ENCODE measurements at places on chromosomes 5 and 9.

- peak; percentile 14 for DNase-seq
Measured at GRCh38 chr9:77705636-77706035, 57.5 kb upstream of the GNA14 start.

DNA sequence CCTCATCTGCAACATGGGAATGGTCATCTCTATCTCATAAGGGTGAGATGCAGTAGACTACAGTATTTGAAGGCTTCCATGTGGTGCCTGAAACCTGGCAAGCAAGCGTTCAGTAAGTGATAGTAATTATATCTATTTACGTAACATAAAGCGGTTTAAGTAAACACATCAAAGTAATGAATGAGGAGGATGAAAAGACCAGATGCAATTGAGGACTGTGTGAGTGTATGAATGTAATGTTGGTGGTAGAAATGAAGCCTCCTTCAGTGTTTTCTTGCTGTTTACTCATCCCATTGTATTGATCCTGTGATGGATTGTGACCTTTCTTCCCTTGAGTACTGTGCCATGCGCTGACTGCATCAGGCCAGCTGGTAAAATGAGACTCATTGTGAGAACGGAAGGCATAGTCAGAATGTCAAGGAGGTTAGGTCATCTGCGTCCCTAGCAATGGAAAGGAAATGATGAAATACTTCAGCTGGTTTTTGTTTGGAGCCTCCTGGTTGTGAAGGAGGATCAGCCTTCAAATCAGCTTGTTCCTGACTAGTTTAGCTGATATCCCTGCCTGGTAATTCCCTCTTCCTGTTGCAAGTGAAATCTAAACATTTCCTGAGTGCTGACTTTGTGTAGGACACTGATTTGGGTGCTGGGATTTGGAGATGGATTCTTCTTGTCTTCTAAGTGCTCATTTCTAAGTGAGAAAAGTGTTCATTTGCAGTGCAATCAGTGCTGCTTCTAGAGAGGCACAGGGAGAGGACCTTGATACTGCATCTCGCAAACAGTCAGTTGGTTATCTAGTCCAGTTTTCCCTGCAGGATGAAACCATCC is 35.6 kb downstream of the TNFSF8 start:
- DNase-seq: no peak

- no peak for DNase-seq
Measured at GRCh38 chr9:69582544-69583297, 89.5 kb downstream of the APBA1 start.

DNA sequence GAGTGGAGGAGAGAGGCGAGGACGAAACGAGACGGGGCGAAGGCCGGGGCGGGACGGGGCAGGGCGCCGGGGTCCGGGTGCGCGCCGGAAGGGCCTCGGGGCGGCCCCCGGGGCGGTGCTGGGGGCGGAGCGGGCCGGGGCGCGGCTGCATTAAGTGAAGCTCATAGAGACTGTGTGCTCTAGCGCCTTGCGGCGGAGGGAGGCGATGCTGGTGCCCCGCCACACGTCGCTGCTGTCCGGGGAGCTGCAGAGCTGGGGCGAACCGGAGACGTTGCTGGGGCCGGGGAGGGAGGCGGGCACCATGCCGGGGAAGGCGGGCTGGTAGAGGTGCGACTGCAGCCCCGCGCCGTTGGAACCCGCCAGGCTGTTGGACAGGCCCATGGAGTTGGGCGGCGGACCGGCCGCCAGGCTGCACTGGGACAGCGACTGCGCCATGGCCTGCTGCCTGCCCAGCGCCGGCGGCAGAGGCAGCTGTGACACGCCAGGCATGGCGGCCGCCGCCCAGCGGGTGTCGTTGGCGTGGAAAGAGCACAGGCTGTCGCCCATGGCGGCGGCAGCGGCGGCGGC is 8.3 kb downstream of the OTP start:
- peak; percentile 79 for DNase-seq

DNA sequence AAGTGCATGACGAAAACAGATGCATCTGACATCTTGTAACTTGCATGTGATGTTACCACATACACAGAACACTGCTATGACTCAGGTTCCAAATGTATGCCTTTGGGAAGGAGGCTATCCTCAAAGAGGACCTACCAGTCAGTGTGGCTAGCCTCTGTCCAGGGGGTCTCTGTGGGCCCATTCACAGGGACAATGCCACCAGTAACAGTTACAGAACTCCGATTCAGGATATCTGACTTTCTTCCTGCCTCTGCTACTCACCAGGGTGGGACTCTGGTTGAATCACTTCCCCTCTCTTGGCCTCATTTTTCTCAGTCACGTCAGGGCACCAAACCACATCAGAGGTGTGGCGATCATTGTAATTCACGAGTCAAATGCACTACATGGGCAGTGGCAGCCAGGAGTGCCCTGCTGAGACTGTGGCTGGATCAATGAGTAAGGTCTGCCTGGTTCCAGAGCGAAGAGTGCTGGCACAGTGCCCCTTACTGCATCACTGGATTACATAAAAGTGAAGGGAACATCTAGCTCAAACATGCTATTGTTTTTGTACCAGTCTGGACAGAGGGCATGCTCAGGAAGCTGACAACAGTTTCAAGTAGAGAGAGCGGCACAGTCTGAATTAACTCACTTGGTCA is 13.2 kb downstream of the ATOX1 start:
- DNase-seq: peak; percentile 27

- DNase-seq: no peak
Measured at GRCh38 chr5:156137071-156137869, 189.7 kb upstream of the SGCD start.

DNA sequence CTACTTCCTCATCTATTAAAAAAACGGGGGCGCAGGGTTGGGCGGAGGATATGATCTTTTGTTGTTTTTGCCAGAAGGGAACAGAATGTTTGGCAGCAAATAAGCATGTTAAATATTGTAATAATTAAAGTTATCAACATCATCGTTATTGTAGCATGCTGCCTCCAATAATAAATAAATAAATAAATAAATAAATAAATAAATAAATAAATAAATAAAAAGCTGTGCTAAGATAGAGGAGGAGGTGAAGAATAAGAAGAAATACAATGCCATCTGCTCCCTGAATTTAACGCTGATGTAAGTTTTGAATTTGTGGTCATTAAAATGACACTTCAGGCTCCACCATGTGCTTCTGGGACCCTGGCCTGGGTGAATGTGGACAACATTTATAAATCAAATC is 508.0 kb upstream of the TNC start:
- no peak for DNase-seq

DNA sequence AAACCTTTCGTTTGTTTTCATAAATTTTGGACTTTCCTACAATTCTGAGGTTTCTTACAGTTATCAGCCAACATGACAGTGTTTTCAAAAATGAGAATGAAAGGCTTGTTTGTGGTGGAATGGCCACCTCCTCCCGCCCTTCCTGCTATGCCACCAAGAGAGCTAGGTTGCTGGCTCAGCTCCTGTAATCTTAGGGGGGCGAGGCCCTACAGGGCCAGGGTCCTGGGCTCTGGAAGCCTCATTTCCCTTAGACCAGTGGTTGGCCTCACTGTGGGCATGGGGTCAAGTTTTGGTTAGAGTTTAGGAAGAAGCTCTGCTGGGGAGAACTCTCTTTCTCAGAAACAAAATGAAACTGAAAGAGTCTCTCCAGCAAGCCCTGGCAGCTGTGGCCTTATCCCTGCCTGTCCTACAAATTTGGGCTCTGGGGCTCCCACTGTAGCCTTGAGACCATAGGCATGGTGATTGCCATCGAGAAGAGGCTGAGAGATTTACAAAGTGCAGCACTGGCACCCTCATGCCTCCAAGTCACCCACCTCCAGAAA is 66.2 kb downstream of the IRX1 start:
- no peak for DNase-seq

DNA sequence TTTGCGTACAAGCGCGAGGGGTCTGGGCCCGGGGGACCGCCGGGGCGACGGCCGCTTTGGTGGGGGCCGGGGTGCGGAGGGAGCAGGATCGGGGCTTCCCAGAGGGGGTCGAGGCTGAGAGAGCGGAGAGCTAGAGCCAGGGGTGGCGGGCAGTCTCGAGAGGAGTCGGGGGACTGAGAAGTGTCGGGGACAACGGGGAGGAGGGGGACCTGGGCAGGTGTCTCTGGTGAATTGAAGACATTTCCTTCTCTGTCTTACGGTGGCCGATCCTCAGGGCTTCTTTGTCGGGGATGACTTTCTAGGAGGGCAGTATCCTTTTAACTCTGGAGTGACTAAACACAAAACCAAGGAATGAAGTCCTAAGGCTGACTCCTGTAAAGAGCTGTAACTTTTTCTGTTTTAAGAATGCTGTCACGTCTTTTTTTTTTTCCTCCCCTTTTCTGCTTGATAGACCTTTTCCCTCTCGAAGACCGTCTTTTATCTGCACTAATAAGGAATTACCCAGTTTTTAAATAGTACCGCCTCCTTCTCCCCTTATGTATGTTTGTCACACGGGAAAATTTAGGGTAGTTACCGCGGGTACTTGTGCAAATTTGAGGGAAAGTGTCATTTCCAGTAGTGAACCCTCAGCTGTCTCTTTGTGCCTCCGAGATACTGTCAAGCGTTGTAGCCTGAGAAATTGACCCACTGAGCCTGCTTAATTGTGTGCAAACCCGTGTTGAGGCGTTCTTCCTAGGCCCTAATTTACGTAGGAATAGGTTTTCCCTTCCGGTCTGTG is 822 bp downstream of the DENND4C start:
- DNase-seq: peak; percentile 49

DNA sequence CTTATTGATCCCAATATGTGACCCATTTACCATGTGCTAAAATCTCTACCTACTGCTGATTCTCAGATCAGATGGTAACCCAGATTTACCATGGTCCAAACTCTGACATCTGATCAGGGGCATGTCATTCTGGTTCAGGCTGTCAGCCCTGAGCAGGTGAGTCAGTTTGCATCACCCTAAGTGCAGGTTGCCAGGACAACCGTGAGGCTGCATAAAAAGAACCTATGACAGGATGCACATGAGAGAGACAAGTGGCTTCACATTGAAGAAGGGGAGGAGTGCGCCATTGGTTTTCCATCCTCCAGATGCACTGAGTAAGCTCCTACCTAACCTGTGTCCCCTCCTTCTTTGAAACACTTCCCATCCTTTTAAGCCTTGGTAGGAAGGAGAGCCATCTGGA is 801 bp upstream of the PRSS3 start:
- no peak for DNase-seq

DNA sequence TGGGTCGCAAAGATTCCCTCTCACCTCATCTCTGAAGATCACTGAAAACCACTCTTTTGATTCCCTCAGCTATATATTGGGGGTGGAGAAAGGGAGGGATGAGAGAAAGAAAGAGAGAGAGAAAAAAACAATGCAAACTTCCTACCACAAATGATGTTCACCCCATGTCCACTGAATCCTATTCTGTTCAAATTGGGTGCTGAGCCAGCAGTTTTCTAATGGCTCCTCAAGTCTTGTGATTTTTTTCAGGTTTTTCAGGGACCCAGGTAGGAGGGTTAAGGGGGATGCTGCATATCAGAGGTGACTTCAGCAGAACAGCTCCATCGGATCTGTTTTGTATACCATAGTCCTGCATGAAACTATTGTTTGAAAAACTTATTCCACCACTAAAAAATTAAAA is 95.9 kb downstream of the SH3TC2 start:
- no peak for DNase-seq

DNA sequence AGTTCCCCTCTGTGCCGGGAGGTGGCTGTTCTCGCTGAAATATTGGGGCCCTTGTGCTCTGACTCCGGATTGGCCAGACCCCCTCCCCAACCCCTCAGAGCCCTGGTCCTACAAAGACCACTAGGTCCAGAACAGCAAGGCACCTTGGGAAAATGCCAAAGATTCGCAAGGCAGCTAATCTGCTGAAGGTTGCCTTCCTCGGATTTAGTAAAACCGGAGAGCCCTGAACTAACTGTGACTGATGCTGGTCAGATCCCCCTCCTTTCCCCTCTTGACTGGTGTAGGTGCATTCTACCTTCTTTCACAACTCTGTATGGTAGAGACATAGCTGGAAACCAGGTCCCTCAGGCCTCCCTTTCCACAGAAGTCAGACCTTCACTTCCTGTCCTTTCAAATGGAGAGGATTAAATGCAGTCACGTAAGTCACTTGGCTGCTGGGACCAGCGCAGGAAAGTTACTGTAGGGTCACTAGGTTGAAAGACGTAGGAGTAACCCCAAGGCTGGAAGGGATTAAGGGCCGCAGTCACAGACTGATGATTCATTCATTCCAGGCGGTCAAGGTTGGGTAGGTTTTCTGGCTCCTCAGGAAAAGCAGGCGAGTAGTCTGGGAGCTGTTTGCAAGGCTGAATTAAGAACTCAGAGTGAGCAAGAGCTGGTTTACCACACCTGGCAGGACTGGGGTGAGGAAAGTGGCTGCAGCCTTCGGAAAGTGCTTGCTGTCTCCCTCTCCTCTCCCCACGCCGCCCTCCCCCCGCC is 5.3 kb downstream of the BARX1 start:
- DNase-seq: no peak

DNA sequence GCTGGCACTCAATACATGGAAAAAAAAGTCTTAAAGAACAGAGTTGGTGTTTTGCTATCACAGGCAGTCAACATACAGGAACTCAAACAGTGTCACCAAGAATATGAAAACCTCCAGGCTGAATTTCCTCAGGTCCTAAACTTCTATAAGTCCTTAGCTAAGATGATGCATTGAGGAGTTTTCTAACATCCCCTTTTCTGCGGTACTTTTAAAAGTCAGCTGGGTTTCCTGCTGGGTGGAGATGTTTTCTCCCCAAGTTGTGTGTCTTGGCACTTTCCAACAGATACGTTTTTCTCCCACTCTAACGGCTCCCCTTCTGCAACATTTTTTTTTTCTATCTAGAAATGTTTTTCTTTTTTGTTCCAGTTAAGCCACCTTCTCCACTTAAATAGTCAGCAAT is 244.8 kb upstream of the HAPLN1 start:
- DNase-seq: peak; percentile 11
